ENCODE measurements at places on chromosomes 3 and 15.

GRCh38 chr3:165446555-165446954 is 250.4 kb upstream of the SLITRK3 start:
- DNase-seq: no peak

- DNase-seq: no peak
These were observed 45.9 kb downstream of the POLR2M start for GRCh38 chr15:57752436-57752835.

DNA sequence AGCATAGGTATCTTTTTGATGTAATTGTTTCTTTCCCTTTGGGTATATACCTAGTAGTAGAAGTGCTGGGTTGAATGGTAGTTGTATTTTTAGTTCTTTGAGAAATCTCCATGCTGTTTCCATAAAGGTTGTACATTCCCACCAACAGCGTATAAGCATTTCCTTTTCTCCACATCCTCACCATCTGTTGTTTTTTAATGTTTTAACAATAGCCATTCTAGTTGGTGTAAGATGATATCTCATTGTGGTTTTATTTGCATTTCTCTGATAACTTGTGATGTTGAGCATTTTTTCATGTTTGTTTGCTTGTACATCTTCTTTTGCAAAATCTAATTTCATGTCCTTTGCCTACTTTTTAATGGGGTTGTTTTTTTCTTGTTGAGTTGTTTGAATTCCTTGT is 80.0 kb upstream of the TMC3 start:
- DNase-seq: no peak

- DNase-seq: no peak
These were observed 43.4 kb downstream of the ST3GAL6 start for GRCh38 chr3:98806521-98806920.

- DNase-seq: no peak
These were observed 102.3 kb downstream of the TPRA1 start for GRCh38 chr3:127488141-127488672.

DNA sequence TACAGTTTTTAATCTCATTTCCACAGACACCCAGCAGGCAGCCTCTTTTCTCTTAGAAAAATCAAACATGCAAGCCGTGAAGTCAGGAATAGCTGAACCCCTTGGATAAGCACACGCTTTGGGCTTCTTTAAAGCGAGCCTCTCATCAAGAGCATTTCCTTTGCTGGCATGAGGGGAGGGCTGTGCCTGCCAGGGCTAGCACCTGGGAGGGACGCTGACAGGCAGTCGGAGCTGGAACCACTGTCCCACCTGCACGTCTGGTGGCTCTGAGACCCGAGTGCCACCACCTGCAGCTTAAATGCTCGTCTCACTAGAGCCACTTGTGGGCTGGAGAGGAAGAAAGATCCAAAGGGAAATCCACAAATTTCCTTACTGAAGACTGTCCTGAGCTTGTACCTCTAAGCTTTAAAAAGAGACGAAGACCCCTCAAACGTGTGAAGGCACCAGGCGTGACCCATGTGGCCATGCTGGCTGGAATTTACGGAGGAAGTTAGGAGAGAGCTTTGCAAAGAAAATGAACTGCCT is 9.4 kb downstream of the MAP6D1 start:
- DNase-seq: no peak

DNA sequence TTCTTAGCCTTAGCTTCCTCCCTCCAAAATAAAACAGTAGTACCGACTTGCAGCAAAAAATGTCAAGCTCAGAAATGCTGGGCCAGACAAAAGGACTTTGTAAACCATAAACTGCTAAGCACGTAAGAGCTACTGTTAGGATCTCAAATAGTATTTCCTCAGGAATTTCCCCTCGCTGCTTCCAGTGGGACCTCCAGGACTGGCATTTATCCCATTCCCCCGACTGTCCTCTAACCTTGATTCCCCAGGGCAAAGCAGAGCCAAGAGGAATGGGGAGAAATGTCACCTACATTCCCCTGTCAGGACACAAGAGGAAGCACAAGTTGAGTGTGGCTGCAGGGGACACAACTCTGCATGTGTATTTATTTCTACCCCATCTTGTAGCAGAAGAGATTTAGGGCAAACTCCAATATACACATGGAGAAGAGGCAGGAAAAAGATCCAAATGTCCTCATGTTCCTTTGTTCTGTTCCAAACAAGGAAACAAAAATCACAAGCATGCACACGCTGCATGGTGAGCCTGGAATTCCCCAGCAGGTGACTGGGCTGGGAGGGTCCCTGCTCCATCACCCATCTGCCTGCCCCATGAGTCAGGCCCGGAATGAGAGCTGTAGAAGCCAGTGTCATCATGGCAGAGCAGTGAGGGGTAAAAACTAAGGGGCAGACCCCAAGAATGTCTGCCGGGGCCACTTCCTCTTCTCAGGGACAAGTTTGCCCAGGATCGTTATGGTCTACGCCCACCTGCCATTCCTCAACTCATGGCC is 4.2 kb downstream of the STOML1 start:
- DNase-seq: no peak

DNA sequence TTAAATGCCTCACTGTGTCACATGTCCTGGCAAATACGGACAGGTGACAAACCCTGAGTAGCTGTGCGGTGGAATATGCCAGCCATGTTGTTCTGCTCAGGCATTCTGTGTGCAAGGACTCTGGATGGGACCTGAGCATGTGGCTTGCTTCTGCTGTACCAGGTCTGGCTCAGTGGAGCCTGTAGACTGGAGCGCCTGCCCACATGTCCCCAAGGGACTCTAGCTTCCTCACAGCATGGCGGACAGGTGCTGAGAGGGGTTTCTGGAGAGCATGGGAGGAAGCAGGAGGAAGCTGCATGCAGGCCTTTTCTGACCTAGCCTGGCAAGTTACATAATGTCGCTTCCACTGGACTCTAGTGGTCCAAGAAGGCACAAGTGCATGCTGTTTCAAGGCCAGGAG is 96.3 kb downstream of the PLXNA1 start:
- no peak for DNase-seq

- DNase-seq: no peak
These were observed 82.4 kb upstream of the ST3GAL6 start for GRCh38 chr3:98680723-98681122.

- DNase-seq: no peak
These were observed 573.0 kb downstream of the TUSC7 start for GRCh38 chr3:117282566-117282965.
